ENCODE measurements at places on chromosomes 4 and X. TPM values are rescaled to one million over a fixed set of nuclear protein-coding genes. Genes with fewer than 3 reads are reported as not detected.

MAGEA2B gene
- not detected for total RNA-seq

DKK2 gene
- not detected for total RNA-seq

NUDT11 gene
- total RNA-seq: 3.9 TPM

HOPX gene
- 18.1 TPM for total RNA-seq

VGLL1 gene
- not detected for total RNA-seq

SPANXN5 gene
- total RNA-seq: not detected

TCEAL5 gene
- not detected for total RNA-seq

MAGEB10 gene
- total RNA-seq: not detected

BEX1 gene
- total RNA-seq: 1.8 TPM

CTAG1B gene
- not detected for total RNA-seq

FRMD7 gene
- not detected for total RNA-seq

PABPC1L2B gene
- not detected for total RNA-seq

TMEM150C gene
- total RNA-seq: not detected

GK gene
- 30.4 TPM for total RNA-seq

ESX1 gene
- total RNA-seq: not detected

CYSLTR1 gene
- total RNA-seq: 0.66 TPM

ZNF157 gene
- total RNA-seq: 0.78 TPM

DCHS2 gene
- total RNA-seq: not detected

RGN gene
- total RNA-seq: not detected

IQCM gene
- total RNA-seq: not detected

TMEM255A gene
- not detected for total RNA-seq

EXOC1L gene
- not detected for total RNA-seq

MUC7 gene
- total RNA-seq: not detected

VEGFC gene
- not detected for total RNA-seq

DIPK2B gene
- not detected for total RNA-seq

RWDD4 gene
- total RNA-seq: 23.0 TPM

All from activated naive CD8-positive, alpha-beta T cell treated with anti-CD3 and anti-CD28 coated beads for 36 hours (primary cell).